ENCODE measurements at places on chromosomes 7 and 10. TPM values are rescaled to one million over a fixed set of nuclear protein-coding genes. Genes with fewer than 3 reads are reported as not detected.

The GJC3 gene
- 0.24 TPM for total RNA-seq

The CHN2 gene
- total RNA-seq, result 8.9 TPM

The SFRP5 gene
- total RNA-seq, result 1.9 TPM

The CALCR gene
- not detected for total RNA-seq
